ENCODE measurements at places on chromosomes 7 and 10. TPM values are rescaled to one million over a fixed set of nuclear protein-coding genes. Genes with fewer than 3 reads are reported as not detected.

DNA sequence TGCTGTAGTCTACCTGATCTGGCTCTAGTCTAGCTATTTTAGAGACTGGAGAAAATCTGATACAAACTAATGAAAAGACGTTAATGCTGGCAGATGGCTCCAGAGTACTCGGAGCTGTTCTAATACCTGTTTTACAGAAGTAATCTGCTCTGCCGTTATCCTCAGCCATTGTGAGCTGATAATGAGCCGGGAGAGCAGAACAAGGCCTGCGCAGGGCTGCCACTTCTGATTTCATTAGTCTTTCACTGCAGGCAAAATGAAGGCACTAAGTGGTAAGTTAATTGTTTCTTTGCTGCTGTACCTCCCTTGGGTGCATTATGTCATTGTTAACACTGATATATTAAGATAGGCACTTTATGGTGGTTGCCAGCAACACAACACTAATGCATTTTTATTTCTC, 456.4 kb upstream of the PFKP start:
- peak; percentile 65 for DNase-seq

Gene NEURL1
- 0.37 TPM for total RNA-seq

Gene NODAL
- total RNA-seq = 19.2 TPM

GRCh38 chr7:108460964-108461363, 4.7 kb upstream of the NRCAM start:
- no peak for DNase-seq

- DNase-seq = peak; percentile 68
Measured at GRCh38 chr10:117610321-117610720, 67.8 kb downstream of the EMX2 start.

GRCh38 chr7:10888861-10889260, 84.8 kb upstream of the PHF14 start:
- DNase-seq = no peak

- DNase-seq = no peak
Measured at GRCh38 chr10:30675791-30676718, 46.5 kb upstream of the LYZL2 start.

DNA sequence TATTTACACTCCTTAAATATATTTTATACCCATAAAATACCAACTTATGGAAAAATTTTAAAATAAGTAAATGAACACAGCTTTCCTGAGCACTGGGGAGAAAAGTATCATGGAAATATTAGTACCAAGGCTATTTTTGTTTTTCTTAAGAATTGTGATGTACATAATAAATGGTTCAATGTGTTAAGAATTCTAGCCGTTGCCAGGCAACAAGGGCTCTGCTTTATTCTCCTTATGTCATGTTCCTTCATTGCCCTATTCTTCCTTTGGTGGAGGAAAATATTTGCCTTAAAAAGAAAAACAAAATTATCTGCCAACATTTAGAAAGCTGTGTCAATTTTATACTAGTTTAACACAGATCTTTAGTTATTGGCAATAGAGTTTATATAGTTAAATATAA, 2.6 kb upstream of the ZPBP start:
- no peak for DNase-seq

GRCh38 chr10:71978476-71978875, 14.3 kb downstream of the CHST3 start:
- DNase-seq = peak; percentile 79

- DNase-seq = no peak
Measured at GRCh38 chr10:91493313-91493712, 83.2 kb downstream of the HECTD2 start.

DNA sequence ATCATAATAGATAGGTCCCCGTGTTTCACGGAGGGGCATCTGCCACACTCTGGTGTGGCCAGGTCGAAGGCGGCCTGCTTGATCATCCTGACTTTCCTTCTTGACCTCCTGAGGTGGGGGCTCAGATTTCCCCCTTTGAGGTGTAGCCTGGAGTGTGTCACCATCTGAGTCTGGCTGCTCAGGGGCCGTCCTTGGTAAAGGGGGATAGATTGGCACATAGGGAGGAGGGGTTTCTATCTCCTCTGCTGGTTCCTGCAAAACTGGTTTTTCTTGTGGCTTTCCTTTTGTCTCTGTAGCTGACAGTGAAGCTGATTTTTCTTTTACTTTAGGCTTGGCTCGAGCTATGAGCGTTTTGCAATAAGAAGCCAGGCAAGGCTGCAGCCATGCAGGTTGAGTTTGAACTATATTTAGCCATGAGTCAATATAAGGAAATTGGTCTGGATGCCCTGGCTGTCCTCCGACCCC, 7.1 kb upstream of the ZNF117 start:
- DNase-seq = no peak

DNA sequence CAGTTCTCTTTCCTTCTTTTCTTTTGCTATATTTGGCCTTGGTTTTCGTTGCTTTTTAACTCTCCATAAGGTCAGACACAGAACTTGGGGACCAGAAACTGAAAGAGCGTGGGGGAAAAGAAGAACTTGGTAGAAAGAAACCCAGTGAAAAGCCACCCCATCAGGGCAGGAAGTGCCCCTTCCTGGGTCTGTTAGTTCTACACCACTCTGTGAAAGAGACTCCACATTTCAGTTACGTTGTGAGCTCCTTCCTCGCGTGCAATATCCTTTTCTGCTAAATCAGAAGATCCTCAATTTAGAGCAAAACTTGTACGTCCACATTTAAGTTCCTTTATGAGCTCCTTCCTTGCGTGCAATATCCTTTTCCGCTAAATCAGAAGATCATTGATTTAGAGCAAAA, 220.6 kb upstream of the FOXK1 start:
- no peak for DNase-seq

Gene FAM241B
- 29.1 TPM for total RNA-seq

- DNase-seq = no peak
Measured at GRCh38 chr10:128943111-128943510, 523.9 kb upstream of the MGMT start.

Gene UMAD1
- total RNA-seq = 10.1 TPM

Gene SORBS1
- 17.9 TPM for total RNA-seq

Gene PPP1R3C
- 124 TPM for total RNA-seq

- DNase-seq = no peak
Measured at GRCh38 chr10:131553121-131553520, 241.6 kb upstream of the TCERG1L start.

GRCh38 chr7:14751461-14751860, 151.1 kb downstream of the DGKB start:
- DNase-seq = no peak

GRCh38 chr10:132921818-132922807, 20.3 kb downstream of the CFAP46 start:
- DNase-seq = no peak

DNA sequence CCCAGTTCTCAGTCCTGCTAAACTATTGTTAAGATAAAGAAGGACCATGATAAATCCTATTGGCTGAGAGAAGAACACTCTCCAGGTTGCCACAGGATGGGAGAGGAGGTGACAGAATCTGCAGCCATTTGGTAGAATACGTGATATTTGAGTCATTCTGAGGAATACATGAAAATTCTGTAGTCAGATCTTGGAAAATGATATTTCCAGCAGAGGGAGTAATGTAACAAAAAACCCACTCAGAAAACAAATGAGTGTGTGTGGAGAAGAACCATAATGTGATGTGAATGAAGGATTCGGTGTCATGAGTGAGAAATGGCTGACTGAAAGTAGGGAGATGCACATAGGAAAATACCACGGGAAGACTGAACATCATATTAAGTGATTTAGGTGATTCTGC, 128.5 kb upstream of the PFKP start:
- DNase-seq = no peak

Gene ZNF503
- 0.43 TPM for total RNA-seq

DNA sequence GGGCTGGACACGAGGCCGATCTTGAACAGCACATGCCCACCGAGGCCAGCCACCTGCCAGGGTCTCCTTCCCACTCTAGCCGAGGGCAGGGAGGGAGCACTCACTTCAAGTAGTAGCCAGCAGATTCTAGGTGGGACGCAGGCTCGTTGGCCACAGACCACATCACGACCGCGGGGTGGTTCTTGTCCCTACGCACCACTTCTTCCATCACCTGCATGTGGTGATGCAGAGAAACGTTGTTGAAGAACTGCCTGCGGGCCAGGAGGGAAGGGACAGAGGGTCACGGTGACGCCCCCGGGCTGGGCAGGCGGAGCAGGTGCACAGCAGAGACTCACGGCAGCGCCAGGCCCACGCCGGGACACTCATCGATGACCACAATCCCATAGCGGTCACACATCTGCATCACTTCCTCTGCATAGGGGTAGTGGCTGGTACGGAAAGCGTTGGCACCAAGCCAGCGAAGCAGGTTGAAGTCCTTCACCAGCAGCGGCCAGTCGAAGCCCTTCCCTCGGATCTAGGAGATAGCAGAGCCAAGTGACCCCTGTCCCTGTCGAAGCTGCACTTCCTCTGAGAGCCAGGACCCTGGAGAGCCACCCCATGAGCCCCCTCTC, 7.7 kb downstream of the GUSB start:
- no peak for DNase-seq
